ENCODE measurements at places on chromosomes 3 and 15.

GRCh38 chr3:187107989-187108388 lies 31.3 kb downstream of the RPL39L start:
- DNase-seq: no peak

- DNase-seq: no peak
Observed at GRCh38 chr15:57444877-57445513, 68.7 kb downstream of the CGNL1 start.

DNA sequence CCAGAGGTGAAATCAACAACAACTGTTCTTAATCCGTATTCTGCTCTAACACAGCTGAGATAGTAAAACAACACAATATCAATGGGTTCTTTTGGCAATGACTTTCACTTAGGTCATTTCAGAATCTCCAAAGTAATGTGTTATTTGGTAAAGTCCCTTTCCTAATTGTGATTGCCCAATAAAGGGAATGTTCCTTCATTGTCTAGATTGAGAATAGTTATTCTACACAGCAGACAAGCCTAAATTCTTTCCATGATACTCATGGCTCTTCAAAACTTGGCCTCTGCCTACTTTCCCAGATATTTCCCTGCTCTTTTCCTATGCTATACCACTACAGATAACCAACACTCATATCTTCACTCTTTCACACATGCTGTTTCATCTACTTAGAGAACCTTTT lies 219.8 kb downstream of the FMN1 start:
- no peak for DNase-seq

DNA sequence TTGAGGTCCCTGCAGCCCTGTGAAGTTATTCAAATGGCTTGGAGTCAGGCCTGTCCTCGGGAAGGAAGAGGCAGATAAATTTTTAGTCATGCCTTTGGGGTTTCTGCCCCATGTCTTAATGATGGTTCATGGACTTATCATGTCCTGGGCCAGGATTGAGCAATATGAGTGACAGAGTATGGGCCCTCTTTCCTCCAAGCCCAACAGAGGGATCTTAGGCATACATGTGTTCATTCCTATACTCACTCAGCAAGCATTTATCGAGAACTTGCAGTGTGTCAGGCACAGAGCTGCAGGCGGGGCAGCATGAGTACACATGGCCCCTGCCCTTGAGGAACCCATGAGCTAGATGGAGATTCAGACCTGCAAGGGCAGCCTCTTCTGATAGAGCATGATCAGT lies 6.2 kb downstream of the ESYT3 start:
- DNase-seq: no peak

GRCh38 chr3:119663885-119664284 lies 3.5 kb upstream of the POPDC2 start:
- DNase-seq: no peak

GRCh38 chr15:90957031-90957790 lies 2.5 kb downstream of the RCCD1 start:
- no peak for DNase-seq

DNA sequence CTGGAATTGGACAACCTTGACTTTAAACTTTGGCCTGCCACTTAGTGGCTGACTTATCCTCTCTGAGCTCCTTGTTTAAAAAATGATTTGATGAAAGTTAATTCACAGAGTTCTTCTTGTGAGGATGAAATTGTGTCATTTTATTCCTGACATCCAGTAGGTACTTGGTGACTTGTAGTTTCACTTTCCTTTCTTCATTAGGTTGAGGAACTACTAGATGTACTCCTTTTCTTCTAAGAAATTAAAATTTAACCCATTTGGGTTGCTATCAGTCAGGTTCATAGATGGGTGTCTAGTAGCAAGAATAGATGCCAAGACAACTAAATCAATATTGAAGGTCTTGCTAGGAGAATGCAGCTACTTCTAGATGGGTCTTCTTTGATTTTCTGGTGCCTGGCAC lies 5.2 kb downstream of the NR1D2 start:
- DNase-seq: no peak

GRCh38 chr3:8579096-8579495 lies 65.5 kb downstream of the SSUH2 start:
- no peak for DNase-seq

DNA sequence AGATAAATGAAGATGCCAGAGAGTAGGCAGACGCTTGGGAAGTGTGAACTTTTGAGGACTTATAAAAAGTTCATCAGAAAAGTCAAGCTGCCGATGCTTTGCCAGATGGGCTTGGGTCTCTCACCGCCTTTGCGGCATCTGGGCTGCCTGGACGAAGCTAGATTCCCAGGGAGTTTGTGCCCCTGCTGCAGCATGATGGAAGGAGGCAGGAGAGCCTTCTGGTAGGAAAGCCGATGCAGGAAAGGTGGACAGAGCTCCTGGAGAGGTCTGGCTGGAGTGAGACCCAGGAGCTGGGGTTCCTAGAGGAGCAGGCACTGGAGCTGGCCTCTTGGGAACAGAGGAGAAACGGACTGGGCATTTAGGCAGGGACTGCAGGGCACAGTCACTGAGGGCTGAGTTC lies 51.9 kb upstream of the ATP2B2 start:
- no peak for DNase-seq

GRCh38 chr15:80832686-80833085 lies 53.5 kb downstream of the CEMIP start:
- DNase-seq: no peak

DNA sequence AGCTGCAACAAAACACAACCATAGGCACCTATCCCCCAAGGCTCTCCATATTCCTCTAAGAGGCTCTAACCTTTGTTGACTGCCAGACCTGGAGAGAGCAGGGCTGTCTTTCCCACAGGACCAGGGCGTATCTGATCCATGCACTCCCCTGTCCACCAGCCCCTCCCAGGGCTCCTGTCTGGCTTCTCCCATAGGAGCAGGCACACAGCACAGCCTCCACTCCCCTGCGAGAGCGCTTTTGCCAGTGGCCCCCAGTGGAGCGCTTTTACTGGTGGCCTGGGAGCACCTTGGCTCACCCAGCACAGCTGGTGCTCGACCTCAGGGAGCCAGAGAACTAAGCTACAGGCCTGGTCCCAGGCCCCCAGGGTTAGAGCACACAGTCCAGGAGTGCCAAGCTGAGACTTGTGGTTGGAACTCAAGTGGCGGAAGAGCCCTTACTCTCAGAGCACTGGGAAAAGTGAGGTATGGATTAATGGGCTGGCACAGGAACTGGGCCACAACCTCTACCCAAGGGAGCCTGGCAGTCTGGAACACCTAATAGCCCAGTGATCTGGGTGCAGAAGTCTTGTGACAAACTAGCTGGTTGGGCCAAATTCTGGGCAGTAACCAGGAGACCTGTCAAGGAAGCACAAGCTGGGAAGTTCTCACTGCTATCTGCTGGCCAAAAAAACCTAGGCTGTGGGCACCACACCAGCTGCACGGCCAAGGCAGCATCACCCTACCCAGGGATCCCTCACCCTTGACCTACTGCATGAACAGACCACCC lies 79.6 kb downstream of the PPP2R3A start:
- no peak for DNase-seq

- DNase-seq: no peak
Observed at GRCh38 chr3:69299344-69299743, 86.5 kb downstream of the FRMD4B start.

DNA sequence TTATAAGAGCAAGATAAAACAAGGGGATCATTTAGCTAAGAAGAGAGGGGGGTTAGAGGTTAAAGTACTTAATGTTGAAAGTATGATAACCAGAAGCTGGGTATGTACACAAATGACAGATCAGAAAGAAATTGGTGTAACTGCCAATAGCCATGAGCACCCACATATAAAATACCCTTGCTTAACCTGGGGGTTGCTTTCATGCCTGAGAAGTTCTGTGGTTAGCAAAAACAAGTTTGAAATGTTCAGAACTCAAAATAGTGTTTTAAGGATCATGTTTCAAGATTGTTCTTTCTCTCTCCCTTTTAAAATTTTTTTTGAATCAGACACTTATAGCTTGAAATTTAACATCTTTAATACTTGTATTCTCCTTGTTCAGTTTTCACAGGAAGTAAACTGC lies 321.4 kb upstream of the GBE1 start:
- no peak for DNase-seq

- DNase-seq: no peak
Observed at GRCh38 chr3:60386306-60386705, 864.9 kb downstream of the FHIT start.

DNA sequence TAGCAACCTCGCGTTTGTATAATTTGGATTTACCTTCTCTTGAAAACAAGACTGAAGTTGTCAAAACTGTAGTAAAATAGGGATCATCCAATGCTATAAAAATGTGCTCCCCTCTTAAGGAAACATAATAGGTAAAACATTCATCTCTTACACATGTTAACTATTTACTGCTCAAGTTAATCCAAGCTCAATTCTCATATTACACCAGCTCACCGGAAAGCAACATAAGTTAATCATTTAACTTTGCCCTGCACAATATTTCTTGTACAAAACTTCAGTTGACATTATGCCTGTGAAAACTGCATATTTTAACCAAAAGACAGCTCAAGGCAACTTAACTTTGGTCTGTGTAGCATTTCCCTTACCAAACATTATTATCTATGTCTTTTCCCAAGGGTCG lies 634.2 kb downstream of the NAALADL2 start:
- DNase-seq: no peak

- DNase-seq: no peak
Observed at GRCh38 chr3:51388286-51389029, 2.6 kb upstream of the RBM15B start.

GRCh38 chr3:99997293-99997692 lies 117.0 kb downstream of the FILIP1L start:
- DNase-seq: no peak

- no peak for DNase-seq
Observed at GRCh38 chr3:37347941-37348340, 173.6 kb upstream of the LRRFIP2 start.

DNA sequence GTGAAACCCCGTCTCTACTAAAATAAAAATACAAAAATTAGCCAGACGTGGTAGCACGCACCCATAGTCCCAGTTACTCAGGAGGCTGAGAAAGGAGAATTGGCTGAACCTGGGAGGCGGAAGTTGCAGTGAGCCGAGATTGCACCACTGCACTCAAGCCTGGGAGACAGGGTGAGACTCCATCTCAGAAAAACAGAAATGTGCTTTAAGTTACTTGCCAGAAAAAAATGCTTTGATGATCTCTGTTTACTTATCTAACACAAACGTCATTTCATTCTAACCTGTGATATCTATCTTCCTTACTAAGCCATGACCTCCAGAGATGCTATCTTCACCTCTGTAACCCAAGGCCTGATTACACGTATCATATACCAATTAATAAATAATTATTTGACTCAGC lies 7.4 kb downstream of the NKIRAS1 start:
- DNase-seq: no peak

DNA sequence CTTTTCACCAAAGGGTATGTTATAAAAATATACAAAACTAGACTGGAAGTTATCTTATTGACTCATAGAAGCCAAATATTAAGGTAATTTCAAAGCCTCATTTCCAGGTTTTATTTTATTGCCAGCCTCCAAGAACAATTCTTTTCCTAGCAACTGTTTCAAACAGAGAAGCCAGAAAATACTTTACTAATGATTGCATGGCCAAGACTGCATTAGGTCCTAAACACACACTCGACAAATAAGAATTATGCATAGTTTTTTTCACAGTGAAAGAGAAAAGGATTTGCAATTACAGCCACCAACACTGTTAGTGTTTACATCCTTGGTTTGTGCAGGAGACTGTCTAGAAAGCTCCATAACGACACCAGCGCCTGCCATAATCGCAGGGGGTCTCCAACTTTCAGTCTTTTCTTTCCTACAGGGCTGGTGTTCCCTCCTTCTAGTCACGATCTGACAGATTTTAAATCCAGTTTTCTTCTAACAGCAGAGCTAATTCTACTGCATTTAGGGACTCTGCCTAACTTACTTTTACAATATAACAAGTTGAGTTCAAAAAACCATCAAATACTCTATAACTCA lies 58.1 kb downstream of the CLASP2 start:
- DNase-seq: no peak

- no peak for DNase-seq
Observed at GRCh38 chr3:59877263-59878037, 827.6 kb upstream of the CFAP20DC start.

GRCh38 chr15:90035840-90036230 lies 34.7 kb downstream of the ZNF710 start:
- DNase-seq: no peak

DNA sequence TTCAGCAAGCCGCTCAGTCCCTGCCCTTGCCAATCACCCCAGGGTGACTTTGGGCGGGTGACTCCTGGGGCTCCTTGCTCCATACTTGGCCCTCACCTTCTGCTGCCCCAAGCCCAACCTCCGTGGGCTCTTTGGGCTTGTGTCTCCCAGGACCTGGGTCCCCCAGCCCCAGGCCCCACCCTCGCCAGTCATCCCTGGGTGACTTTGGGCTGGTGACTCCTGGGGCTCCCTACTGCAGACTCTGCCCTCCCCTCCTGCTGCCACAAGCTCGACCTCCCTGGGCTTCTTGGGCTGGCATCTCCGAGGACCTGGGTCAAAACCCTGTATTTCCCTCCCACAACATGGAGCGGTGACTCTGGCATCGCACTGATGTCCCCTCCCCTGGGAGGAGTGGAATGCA lies 151.5 kb downstream of the GOLGA6L4 start:
- DNase-seq: no peak

- DNase-seq: no peak
Observed at GRCh38 chr3:135897715-135898114, 67.8 kb upstream of the PPP2R3A start.

- DNase-seq: no peak
Observed at GRCh38 chr3:151347432-151347831, 18.1 kb upstream of the P2RY13 start.

DNA sequence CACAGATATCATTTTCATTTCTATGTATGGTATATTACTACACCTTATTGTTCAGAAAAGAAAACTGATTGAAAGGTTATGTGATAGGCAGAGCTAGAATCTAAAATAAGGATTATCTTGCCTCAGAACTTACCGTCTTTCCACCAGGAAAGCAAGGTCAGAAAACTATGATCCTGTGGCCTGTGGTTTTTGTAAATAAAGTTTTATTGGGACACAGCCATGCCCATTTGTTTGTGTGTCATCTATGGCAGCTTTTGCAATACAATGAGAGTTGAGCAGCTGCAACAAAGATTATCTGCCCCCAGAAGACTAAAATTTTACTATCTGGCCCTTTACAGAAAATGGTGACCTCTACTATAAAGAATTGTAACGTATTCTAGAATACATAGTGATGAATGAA lies 314.7 kb upstream of the SLCO3A1 start:
- DNase-seq: no peak

GRCh38 chr15:26928051-26928450 lies 42.9 kb upstream of the GABRG3 start:
- no peak for DNase-seq

GRCh38 chr15:70057931-70058641 lies 39.6 kb downstream of the TLE3 start:
- no peak for DNase-seq

Data from activated naive CD4-positive, alpha-beta T cell (primary cell).